ENCODE measurements at places on chromosomes 7 and 10.
A peak's percentile ranks its signal among the peaks of the same experiment; 100 is the strongest.

DNA sequence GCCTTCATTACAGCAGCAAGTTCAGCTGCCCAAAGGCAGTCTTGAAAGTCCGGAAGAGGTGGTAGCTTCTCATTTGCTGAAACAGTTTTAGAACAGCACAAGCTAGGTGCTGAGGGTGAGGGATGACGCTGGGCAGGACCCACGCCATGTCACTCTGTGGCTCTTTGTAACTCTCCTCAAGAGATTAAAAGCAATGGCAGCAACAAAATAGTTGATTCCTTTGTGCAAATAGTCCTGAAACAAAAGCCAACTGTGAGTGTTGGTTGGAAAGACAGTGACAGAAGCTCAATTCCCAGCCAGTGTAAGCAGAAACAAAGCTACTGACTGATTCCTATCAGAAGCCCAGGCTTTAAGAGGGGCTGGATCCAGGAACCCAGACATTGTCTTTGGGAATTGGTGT is 47.6 kb upstream of the AQP1 start:
- DNase-seq = no peak

DNA sequence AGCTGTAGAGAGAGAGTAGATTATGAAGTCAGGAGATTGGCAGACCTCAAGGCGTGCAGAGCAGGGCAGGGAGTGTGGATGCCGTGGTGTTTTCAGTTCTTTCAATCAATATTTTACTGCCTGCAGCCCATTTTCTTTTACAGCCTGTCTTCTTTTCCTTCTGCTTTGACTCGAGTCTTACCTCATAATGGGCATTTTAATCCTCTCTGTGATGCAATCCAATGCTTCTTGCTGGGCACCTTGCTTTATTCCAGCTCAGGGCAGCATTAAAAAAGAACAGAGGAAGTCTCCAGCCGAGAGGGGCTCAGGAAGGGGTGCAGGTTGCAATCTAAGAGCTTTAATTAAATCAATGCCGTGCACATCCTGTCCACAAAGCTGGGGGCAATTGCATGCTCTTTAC is 839.0 kb downstream of the LRMDA start:
- DNase-seq = no peak

- no peak for DNase-seq
Observed at GRCh38 chr7:16697507-16698199, 51.7 kb downstream of the BZW2 start.

DNA sequence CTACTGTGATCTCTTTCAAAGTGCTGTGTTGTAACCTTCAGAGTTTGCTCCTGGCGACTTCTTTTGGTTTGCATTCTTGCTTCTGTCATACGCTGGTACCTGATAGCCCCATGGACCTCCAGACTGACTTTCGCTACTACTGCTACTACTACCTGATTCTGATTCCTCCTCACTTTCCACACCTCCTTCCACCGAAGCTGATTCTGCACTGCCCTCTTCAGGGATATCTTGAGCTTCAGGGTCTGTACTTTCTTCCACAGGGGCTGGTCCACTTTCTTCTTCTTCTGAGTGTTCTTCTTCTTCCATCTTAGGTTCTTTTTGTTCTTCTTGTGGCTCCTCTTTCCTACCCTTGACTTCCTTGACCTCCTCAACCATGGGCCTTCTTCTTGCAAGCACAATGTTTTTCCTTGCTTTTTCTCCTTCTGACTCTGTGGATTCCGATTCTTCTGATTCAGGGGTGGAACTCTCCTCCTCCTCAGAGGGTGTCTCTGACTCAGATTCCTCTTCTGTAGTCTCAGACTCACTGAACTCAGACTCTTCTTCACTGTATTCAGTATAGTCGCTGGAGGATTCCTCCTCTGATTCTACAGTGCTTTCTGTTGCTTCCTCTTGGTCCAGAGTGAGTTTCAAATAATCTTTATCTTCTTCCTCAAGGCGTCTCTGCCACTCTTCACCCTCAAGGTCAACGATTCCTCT is 992.2 kb downstream of the PCDH15 start:
- no peak for DNase-seq

GRCh38 chr7:24152877-24153472 is 131.0 kb upstream of the NPY start:
- no peak for DNase-seq

- DNase-seq = no peak
Observed at GRCh38 chr10:71769279-71769823, 4.0 kb downstream of the VSIR start.

- no peak for DNase-seq
Observed at GRCh38 chr7:121286742-121287734, 41.8 kb upstream of the WNT16 start.

DNA sequence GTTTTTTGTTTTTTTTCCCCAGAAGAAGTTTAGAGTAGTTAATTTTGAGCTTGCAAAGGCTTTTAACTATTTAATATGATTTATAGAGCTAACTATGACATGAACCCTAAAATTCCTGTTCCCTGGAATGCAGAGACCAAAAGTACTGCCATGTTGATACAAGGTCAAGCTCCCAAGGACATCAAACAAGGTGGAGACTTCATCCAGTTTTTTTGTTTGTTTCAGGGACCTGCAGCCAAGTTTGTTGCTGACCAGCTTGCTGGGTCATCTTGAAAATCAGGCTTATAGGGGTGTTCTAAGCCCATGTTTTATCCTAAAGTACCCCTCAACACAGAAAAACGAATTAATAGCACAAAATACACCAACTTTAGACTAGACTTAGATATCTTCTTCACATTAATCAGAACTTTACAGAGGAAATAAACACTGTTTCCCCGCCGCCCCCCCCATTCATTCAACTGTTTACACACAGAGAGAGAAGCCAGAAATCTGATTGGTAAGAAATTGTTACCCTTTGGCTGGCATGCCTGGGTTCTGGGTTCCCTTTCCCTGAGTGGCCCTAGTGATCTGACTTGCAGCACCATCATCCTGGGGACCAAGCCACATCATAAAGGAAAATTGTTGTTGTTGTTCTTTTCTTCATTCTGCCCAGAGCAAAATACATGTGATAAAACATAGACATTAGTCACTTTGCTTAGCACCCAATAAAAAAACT is 860.5 kb downstream of the CCSER2 start:
- DNase-seq = no peak

DNA sequence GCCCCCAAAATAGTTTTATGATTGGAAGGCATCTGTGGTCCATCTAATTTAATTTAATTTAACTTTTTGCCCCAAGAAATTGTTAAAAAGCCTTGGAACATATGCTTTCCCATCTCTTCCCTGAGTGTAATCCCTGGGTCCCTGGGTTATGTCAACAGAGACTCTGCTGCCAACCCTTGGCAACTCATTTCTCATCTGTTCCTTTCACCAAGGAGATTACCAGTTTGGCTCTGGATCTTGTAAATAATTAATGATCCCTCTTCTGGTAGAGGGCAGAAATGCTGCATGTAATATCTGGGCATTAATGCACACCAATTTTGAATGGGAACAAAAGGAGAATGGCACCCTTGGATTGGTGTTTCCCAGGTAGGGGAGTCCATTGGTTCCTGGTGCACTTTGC is 514.2 kb downstream of the CCSER2 start:
- no peak for DNase-seq

DNA sequence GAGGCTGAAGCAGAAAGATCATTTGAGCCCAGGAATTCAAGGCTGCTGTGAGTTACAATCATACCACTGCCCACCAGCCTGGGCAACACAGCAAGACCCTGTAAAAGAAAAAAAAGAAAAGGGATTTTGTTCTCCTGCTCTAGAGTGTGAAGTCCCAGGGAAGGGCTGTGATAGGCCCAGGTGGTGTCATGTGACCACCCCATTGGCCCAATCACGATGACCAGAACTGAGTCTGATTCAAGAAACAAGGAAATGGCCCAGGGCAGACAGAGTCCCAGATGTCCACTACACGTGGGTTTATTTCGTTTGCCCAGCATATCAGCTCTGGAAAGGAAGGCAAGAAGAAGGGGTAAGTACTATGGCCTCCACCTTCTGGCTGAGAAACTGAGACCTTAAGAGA is 81.3 kb upstream of the CUX1 start:
- DNase-seq = no peak

- DNase-seq = no peak
Observed at GRCh38 chr7:2809903-2810625, 34.0 kb downstream of the GNA12 start.

GRCh38 chr7:12757443-12757842 is 70.0 kb downstream of the ARL4A start:
- no peak for DNase-seq

- DNase-seq = peak; percentile 82
Observed at GRCh38 chr7:35647171-35647574, 47.8 kb downstream of the HERPUD2 start.

GRCh38 chr10:69290993-69291392 is 12.7 kb downstream of the HK1 start:
- DNase-seq = no peak

GRCh38 chr7:266851-267840 is 22.8 kb upstream of the FOXL3 start:
- DNase-seq = peak; percentile 82

DNA sequence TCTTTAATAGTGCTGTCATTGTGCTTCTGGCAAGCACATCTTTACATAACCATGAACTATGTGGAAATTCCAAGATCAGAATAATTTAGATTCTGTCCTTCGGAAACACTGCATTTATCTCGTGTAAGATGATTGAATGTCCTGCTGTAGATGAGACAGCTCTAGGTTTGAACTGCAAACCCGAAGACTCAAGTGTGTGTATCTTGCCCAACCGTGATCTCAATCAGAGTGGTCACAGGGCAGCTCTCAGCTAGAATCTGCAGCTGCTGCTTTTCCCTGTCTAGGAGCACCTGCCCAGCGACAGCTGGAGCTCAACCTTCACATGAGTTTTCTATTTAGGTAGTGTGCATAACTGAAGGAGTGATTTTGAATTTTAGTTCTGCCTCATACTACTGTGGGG is 17.5 kb upstream of the KIF20B start:
- DNase-seq = no peak

- DNase-seq = peak; percentile 51
Observed at GRCh38 chr10:78849115-78849514, 219.7 kb upstream of the ZMIZ1 start.

- no peak for DNase-seq
Observed at GRCh38 chr10:14039968-14040668, 290.6 kb downstream of the FRMD4A start.

DNA sequence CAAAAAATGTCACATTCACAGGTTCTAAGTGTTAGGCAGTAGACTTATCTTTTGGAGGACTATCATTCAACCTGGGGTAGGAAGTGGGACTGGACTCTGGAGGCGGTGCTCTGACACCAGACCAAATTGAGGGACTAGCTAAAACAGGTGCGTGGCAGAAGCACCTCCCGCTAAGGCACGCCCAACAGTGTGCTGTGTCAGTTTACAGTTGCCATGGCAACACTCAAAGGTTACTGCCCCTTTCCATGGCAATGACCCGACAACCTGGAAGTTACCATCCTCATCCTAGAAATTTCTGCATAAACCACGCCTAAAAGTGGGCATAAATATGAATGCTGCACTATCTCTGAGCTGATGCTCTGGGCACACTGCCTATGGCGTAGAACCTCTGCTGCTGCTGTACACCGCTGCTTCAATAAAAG is 14.0 kb upstream of the BLNK start:
- no peak for DNase-seq

DNA sequence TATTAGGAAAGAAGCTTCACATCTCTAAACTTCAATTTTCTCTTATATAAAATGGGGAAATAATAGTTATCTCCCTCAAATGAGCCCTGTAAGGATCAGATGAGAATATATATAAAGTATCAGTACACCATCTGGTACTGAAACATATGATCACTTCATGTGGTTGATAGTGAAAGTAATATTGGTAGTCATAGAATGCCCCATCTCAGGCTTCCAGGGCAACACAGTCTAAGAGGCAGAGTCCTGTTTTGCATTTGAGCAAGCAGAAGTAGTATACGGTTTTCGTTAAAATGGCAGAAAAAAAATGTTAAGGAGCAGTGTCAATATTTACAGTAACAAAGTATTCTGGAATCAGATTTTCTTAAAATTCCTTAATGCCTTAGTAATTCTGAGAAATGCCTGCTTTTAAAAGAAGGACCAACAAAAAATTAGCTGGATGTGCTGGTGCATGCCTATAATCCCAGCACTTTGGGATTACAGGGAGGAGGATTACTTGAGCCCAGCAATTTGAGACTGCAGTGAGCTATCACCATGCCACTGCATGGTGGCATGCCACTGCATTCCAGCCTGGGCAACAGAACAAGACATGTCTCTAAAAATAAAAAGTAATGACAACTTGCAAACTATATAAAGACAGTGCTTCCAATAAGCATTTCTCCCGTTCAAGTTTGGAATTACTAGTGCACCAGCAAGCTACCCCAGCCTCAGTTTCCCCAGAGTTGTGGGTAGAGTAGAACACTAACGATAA is 19.8 kb downstream of the KBTBD2 start:
- DNase-seq = no peak

DNA sequence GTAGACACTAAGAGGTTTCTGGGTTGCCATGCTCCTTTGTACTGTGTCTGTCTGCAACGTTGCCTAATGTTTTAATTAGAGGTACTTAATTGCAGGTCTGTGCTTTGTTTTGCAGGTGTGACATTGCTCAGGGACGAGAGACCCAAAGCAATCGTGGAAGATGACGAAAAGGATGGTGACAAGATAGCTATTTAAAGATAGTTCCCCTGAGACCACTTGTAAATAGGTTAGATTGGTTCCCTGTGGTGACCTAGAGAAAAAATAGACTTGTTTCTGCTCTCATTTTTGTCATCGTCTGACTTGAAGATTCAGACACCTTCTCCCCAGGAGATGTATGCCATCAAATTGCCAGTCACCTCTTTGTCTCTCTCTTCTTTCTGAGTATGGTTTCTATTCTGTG is 20.1 kb downstream of the PPP1R17 start:
- DNase-seq = no peak

DNA sequence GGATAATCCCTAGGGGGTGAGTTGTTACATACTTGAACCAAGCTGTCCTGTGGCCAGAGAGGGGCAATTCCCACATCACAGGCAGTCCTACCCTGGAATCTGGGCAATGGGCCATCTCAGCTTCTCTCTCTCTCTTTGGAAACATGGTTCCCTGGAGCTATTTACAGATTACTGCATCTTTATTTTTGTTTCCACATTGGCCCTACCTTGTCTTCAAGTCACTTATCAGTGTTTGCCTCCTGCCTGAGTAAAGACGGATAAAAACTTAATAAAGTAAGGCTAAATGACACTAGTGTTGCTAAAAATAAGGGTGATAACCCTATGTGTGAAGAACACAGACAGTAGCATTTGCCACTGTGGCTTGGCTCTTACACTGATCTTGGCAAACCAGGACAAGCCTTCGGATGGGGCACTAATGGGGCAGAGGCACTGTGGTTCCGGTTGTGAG is 228.2 kb downstream of the GFRA1 start:
- DNase-seq = no peak

DNA sequence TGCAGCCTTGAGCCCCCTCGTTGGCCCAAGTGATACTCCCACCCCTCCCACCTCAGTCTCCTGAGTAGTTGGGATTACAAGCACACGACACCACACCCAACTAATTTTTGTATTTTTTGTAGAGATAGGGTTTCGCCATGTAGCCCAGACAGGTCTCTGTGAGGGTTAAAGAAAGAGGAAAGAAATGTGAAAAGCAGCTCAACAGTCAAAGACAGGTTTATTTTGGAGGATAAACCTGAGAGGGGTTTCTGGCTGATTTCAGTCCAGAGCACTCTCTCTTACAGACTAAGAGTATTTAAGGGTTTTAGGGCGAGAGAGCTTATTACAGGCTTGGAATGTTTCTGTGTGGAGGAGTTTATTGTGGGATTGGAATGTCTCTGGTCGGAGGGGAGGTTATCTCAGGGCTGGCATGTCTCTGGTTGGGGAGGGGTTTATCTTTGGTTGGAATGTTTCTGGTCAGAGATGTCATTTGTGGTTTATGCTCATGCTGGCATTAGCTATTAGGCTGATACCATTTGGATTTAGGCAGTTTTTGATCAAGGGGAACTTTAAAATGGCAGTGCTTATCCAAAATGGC is 26.1 kb upstream of the SNX10 start:
- DNase-seq = no peak

Data from NCI-H526 (cell line).